ENCODE measurements at places on chromosomes 7 and 10. TPM values are rescaled to one million over a fixed set of nuclear protein-coding genes. Genes with fewer than 3 reads are reported as not detected.

Gene ITPRID1
- total RNA-seq, result not detected

Gene ADCY1
- 4.7 TPM for total RNA-seq

Gene HYAL4
- not detected for total RNA-seq

Gene HDAC9
- 32.2 TPM for total RNA-seq

Gene OR2A7
- total RNA-seq, result 11.3 TPM

Gene TRPV5
- 0.29 TPM for total RNA-seq

Gene VWA2
- 14.4 TPM for total RNA-seq

Gene POLR2J2
- 10.3 TPM for total RNA-seq

Gene RALA
- total RNA-seq, result 28.4 TPM

GRCh38 chr7:128909625-128910568 is 612 bp downstream of the KCP start:
- DNase-seq, result peak; percentile 57

GRCh38 chr7:142745745-142746144 is 3.5 kb upstream of the PRSS1 start:
- no peak for DNase-seq

- DNase-seq, result no peak
Measured at GRCh38 chr10:2980791-2981360, 86.5 kb upstream of the PFKP start.

DNA sequence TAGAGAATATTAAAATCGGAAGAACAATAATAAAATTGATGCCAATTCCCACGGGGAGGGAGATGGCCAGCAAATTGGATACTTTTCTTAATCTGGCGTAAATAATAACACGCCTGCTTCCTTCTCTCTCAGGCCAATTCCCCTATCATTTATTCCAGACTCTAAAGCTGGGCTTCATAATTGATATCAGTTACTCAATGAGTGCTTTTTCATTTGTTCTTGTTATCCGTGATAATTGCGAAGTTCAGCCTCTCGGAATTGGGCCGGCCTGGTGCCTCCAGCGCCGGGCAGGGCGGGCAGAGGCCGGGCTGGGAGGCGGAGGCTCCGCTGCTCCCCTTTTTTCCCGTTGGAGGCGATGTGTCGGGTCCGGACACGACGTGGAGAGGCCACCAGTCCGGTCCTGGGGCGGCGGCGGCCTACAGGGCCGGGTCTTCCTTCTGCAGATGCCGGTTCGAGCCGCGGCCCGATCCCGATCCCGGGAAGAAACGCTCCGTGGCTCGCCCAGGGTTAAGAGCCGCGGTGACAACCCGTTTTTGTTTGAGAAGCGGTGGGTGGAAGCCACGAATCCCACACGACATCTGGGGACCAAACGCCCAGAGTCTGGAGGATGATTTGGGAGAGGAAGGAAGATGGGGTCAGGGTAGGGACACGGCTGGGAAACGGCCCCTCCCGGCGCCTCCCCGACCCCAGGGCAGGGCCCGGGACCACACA is 13.6 kb downstream of the UNCX start:
- no peak for DNase-seq

GRCh38 chr10:34137955-34138354 is 677.1 kb downstream of the PARD3 start:
- no peak for DNase-seq

DNA sequence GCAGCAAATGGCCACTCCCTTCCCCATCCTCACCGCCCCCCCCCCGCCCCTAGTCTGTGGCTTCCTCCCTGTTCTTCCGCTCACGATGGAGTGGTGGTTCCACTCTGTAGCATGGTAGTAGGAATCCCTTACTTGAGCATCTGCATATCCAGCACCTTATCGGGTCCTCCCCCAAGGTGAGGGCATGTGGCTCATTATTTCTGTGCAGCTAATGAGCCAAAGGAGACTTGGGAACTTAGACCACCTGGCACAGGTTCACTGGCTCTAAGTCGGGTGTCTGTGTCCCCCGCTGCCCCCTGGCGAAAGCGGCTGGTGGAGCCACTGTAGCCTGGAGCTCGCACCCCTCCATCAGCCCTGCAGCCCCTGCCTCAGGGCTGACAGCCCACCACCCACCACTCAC is 22.8 kb upstream of the GPR26 start:
- DNase-seq, result peak; percentile 29

GRCh38 chr10:79490400-79491142 is 21.8 kb upstream of the EIF5AL1 start:
- DNase-seq, result no peak

- DNase-seq, result no peak
Measured at GRCh38 chr10:122617476-122618270, 57.1 kb downstream of the DMBT1 start.

GRCh38 chr7:35985126-35985754 is 167.8 kb upstream of the EEPD1 start:
- DNase-seq, result peak; percentile 82

GRCh38 chr10:3803295-3803926 is 18.4 kb upstream of the KLF6 start:
- DNase-seq, result no peak

- no peak for DNase-seq
Measured at GRCh38 chr7:25846722-25847121, 305.3 kb upstream of the NFE2L3 start.

GRCh38 chr7:116111475-116111874 is 80.9 kb upstream of the TFEC start:
- no peak for DNase-seq

DNA sequence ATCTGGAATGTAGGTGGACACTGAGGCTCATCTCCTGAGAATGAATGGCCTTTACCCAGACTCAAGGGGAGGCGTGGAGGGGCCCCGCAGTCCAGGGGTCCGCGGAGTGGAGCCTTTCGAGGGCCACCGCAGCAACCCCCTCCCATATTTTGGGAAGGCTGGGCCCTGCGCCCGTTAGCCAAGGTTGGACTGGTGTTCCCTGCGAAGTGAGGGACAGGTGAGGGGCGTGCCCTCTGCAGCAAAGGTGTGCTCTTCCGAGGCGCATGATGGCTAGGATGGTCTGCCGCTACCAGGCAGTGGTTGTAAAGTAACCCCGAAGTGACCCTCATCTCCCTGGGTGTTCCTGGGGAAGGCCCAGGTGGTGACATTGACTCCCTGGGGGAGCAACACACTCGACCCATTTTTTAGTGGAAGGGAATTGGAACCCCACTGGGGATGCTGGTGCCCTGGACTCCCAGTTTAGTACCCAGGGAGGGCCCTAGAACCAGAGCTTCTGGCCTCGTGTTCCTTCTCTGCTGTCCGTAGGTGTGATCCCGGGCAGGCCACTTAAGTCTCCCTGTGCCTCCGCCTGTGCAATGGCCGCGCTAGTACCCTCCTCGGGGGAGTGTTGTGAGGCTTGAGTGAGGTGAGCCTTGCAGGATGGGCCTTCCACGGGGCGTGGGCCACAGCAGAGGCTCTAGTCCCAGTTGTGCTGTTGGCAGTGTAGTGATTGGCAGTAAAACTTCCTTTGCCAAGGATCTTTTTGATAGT is 779 bp downstream of the FAM241B start:
- DNase-seq, result peak; percentile 37

DNA sequence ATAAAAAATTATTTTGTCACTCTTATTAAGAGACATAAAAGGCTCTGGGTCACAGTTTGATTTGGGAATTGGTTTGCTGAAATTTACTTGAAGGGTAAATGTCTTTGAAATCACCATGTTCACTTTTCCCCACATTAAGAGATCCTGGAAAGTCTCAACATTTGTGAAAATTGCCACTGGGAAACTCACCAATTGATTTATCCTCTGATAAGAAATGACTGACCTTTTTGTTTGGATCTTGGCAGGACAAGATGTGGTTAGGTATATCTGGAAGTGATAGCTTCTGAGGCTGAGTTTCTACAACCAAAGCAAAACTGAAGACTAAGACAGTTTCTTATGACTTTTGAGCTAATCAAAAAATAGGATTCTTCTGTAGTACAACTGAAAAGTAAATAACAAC is 107.1 kb upstream of the TMEM106B start:
- no peak for DNase-seq

DNA sequence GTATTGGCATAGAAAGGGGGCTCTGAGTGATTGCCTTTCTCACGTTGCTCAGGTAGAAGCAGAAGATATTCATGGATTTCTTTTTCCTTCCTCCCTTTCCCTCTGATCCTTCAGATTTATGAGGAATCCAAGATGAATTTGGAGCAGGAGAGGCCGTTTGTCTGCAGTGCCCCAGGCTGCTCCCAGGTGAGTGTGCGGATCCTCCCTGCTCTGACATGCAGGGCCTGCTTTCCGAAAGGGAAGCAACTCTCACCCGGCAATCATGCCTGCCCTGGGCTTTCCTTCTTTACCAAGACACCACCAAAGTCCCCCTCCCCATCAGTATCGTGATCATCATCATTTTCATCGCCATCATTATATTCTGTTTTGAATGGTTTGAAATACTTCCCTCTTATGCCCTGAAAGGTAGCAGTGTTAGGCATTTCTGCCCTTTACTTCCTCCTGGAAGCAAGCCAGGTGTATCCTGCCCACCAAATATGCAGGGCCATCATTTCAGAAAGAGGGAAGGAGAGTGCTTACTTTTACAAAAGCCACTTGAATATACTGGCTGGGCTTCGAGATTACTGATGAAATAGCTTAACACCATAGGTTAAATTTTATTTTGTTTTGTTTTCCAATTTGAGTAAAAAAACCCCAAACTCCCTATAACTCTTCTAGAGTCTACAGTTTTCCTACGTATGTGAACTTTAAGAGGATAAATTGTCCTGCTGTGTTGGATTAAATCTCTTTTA is 75.9 kb downstream of the CREB5 start:
- DNase-seq, result no peak

GRCh38 chr7:74212661-74213060 is 2.9 kb downstream of the LAT2 start:
- no peak for DNase-seq

DNA sequence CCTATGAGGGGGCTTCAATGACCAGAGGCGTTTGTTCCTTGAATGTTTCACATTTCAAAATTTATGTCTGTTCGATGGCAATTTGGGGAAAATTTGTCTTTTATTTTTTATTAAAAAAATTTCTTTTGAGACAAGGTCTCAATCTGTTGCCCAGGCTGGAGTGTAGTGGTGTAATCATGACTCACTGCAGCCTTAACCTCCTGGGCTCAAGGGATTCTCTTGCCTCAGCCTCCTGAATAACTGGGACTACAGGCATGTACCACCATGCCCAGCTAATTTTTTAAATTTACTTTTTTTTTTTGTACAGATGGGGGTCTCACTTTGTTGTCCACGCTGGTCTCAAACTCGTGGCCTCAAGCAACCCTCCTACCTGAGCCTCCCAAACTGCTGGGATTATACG is 39.7 kb downstream of the OTUD1 start:
- no peak for DNase-seq

Data from mesothelial cell of epicardium (in vitro differentiated cells).